GM12865 (cell line): ENCODE measurements at places on chromosomes 12 and 14.
A peak's percentile ranks its signal among the peaks of the same experiment; 100 is the strongest.

GRCh38 chr12:2895511-2895910 is 4.8 kb downstream of the TULP3 start:
- no peak for DNase-seq

- no peak for DNase-seq
Observed at GRCh38 chr14:77190977-77191376, 9.4 kb downstream of the TMEM63C start.

- DNase-seq, result no peak
Observed at GRCh38 chr12:119068129-119068856, 87.0 kb downstream of the SRRM4 start.

DNA sequence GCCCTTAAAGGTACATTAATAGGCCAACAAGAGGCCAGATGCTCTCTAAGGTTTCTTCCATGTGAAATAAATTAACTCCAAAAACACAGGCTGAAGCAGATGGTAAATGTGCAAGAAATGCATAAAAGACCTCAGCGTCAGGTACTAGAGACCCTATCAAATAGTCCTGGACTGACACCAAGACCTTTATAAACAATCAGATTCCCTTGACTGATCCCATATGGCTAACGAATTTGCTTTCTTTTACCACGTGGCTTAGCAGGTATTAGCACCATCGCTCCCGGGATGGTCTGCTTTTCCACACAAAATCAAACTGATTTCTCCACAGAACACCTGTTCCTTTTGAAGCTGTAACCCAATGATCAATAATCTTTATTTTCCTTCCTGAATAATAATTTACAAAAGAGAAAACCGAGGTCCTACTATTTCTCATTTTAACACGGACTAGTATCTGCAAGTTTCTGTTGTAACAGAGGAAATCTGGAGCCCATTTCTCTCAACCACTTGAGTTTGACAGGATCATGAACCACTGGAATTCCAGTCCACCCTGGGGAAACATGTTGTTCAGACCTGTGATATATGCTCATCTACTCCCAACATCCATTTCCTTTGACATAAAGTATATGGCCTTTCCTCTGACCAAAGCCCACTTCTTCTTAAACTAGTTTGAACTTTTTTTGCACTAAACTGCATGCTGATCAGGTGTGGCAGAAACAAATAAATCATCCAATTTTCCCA is 48.2 kb upstream of the DAAM1 start:
- no peak for DNase-seq

DNA sequence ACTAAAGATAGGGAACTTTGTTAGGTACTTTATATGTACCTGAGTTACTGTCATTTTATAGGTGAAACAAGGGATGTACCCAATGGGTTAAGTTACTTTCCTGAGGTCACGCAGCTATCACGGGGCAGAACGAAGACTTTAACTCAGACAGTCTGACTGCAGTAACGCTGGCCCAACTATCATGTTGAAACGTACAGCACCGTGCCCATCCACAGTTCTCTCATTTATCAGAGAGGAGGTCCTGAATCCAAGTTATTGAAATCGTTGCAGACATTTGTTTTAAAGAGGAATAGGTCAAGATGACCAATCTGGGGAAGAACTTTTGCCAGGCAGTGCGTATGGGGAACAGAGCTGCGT is 587 bp upstream of the C12orf75 start:
- no peak for DNase-seq

DNA sequence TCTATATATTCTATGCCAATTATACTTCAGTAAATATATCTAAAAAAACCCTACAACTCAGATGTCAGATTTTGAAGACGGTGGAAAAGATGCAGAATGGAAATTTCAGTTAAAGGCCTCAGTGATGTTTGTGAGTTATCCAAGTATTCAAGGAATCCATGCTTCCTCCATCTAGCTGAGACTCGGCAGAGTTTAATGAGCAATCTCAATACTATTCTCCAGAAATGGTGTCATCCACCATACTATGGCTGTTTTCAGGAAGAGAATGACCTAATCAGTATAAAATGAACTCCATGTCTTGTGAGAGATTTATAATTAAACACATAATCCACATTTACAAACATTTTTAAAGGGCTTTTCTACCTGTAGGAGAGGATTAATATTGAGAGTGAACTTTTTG is 66.0 kb downstream of the KLHL28 start:
- no peak for DNase-seq

DNA sequence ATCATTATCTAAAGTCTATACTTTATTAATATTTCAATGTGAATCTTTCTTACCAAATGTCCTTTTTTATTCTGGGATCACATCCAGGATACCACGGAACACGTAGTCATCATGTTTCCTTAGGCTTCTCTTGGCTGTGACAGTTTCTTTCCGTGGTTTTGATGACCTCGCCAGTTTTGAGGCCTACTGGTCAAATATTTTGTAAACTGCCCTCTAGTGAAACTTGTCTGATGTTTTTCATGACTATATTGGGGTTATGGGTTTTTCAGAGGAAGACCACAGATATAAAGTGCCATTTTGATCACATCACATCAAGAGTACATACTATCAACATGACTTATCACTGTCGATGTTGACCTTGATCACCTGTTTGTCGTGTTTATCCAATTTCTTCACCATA is 14.1 kb upstream of the SERPINA6 start:
- no peak for DNase-seq

DNA sequence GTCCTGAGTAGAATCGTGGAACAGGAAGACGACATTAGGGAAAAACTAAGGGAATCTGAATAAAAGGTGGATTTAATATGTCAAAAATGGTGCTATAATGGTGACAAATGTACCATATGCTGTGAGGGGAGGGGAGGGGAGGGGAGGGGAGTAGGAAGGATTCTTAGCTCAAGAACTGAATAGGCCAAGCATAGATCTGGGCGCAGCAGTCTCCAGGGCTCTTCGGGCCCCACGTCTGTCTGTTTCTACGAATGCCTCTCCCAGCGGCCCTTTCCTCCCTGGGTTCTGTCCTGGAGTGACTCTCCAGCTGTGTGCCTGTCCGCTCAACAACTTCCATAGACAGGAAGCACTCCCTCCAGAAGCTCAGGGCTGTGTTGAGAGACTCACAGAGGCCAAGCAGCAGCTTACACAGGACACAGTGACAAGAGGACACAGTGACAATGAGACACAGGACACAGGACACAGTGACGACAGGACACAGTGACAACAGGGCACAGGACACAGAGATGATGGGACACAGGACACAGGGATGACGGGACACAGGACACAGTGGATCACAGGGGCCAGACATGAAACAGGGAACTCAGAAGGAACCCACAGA is 42.4 kb upstream of the PPP2R5C start:
- DNase-seq, result no peak

DNA sequence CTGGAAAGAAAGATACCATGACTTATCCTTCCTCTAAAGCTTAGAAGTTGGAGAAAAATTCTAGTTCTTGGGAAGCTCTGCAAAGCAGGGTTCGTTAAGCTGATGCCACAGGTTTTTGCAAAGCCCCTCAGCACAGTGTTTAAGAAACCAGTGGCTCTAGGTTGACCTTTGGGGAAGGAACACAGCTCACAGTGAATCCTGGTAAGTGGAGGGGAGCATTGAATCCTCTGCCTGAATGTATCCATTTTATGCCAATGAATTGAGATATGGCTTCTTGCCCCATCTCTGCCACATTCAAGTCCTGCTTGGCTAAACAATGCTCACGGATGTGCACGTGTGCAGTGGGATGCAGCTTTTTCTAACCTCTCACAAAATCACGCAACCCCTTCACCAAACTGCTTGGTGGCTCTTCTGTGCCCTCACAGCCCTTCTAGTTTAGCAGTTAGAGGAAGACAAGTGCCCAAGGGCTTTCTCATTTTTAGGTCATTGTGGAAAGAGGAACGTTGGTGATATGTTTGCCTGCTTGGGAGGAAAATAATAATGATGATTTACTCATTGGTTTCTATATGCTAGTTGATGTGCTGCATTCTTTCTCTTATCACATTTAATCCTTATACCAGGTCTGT is 111.3 kb downstream of the DAD1 start:
- DNase-seq, result no peak

DNA sequence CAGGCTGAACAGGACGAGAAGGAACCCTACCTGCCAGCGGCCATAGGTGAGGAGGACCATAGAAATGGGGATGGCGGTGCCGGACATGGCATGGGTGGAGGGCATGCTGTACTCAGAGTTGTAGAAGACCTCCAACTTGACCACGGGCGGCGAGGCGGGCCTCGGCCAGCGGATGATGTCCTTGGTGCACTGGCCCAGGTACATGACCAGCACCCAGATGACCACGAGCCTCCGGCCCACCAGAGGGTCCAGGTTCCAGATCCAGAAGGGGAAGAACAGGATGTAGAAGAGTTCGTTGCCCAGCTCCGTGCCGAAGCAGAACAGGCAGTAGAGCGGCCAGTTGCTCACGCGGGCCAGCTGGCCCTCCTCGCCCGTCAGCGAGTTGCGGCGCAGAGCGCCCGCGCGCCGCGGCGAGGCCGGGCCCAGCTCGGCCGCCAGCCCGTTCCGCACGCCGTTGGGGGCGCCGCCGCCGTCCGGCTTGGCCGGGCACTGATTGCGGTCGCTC is 582 bp downstream of the SGPP1 start:
- peak; percentile 46 for DNase-seq

GRCh38 chr14:100392356-100392755 is 69.2 kb downstream of the SLC25A47 start:
- no peak for DNase-seq

GRCh38 chr12:132561427-132562156 is 48.8 kb downstream of the LRCOL1 start:
- DNase-seq, result peak; percentile 40

- peak; percentile 59 for DNase-seq
Observed at GRCh38 chr12:128823216-128823915, 392 bp downstream of the SLC15A4 start.

- no peak for DNase-seq
Observed at GRCh38 chr12:64085154-64085553, 136.9 kb downstream of the KICS2 start.

DNA sequence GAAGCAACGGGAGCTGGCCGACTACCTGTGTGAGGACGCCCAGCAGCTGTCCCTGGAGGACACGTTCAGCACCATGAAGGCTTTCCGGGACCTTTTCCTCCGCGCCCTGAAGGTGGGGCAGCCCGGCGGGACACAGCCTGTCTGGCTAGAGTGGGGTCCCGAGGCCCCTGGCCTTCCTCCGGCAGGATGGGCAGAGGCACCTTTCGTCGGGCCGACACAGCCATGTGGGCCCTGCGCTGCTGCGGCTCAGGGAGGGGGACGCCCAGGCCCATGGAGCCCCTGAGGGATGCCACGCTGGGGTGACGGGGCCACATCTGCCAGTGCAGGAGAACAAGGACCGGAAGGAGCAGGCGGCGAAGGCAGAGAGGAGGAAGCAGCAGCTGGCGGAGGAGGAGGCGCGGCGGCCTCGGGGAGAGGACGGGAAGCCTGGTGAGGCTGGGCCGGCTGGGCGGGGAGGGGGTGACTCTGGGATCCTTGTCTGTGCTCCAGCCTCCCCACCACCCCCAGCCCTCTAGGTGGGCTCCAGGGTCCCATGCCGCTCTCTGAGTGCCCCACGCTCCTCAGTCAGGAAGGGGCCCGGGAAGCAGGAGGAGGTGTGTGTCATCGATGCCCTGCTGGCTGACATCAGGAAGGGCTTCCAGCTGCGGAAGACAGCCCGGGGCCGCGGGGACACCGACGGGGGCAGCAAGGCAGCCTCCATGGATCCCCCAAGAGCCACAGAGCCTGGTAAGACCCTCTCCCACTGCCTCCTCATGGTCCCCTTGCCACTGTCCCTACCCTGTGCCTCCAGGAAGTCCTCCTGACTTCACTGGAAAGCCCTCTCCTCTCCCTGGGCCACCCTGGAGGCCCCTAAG is 10.9 kb upstream of the ADSS1 start:
- DNase-seq, result no peak

- DNase-seq, result no peak
Observed at GRCh38 chr14:93045965-93046704, 69.6 kb downstream of the ITPK1 start.

GRCh38 chr12:63844391-63845341 is at the start of gene SRGAP1:
Gene SRGAP1 (plus strand): TSS chr12:63844700. CDS start chr12:63844817, 117 bp downstream.
- peak; percentile 32 for DNase-seq

- no peak for DNase-seq
Observed at GRCh38 chr14:32513571-32514009, 184.5 kb downstream of the AKAP6 start.

- no peak for DNase-seq
Observed at GRCh38 chr14:89956661-89957009, 908 bp downstream of the TDP1 start.

DNA sequence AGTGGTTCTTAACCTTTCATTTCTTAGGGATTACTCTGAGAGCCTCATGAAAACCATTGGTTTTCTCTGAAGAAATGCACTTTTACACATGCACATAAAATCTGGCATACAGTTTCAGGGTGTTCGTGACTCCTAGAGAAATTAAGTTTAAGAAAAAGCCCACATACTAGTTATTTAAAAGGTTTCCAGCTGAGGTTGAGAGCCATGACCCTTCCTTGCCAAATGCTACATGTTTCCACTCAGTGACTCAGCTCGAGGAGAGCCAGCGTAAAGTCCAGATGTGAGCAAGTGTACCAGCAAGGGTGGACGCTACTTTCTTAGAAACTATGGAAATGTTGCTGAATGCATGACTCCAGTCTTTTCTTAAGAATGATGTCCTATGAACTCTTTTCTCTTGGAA is 42.7 kb upstream of the FLRT2 start:
- DNase-seq, result no peak

DNA sequence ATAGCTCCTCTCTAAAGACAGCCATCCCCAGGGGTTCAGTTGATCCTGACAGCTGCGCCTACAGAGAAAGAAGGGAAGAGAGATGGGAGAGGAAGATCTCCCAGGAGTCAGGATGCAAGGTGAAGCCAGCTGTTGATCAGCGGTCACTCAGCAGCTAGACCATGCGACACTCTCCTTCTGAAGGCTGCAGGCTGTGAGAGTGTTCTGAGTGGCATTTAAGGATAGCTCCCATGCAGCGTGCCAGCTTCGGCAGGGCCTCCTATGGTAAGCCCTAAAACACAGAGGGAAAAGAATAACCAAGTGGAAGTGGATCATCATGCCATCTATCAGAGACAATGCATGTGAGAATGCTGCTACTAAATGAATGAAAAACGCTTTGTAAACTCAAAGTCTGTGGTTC is 197.9 kb upstream of the NUDT4 start:
- DNase-seq, result no peak

DNA sequence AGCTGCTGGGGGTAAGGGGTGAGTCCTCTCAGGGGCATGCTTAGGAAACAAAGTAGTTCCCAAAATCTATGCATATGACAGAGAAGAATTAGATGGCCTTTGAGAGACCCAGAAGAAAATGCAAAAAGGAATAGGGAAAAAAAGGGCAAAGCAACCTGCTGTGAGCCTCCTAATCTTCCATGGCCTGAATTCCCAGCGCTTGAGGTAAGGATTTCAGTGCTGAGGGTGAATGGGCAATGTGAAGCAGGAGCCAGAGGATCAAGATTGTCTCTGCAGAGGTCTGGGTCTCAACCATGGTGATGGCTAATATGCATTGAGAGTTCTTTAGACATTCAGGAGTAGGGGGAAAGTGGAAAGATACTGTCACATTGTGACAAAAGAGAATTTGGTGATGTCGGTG is 31.5 kb downstream of the GPR65 start:
- no peak for DNase-seq

DNA sequence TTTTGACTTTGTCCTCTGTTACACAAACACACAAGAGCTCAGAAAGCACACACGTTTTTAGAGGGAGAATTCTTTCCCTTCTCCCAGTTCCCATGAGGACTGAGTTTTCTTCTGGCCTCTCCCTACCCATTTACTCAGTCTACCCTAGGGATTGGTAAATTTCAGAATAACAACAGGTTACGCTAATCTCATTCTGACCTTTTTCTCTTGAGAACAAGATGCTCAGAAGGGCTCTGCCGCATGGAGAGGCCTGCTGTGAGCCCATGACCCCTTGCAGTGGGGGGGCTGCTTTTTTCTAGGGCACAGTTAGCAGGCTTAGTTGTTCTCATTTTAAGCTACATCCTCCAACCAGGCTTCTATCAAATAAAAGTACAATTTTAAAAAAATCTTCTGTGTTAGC is 69.5 kb downstream of the GPR135 start:
- no peak for DNase-seq
